ENCODE measurements at places on chromosomes 2 and 18.
A peak's percentile ranks its signal among the peaks of the same experiment; 100 is the strongest.

DNA sequence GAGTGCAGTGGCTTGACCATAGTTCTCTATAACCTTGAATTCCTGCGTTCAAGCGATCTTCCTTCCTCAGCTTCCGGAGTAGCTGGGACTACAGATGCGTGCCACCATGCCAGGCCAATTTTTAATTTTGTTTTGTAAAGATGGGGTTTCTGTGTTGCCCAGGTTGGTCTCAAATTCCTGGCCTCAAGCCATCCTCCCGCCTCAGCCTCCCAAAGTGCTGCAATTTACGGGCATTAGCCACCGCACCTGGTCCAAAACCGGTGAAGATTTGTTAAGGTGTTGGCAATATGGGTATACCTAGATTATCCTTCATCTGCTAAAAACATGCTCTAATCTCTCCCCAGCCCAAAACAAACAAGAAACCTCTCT lies 1.3 kb upstream of the EIF2AK3 start:
- DNase-seq: no peak

DNA sequence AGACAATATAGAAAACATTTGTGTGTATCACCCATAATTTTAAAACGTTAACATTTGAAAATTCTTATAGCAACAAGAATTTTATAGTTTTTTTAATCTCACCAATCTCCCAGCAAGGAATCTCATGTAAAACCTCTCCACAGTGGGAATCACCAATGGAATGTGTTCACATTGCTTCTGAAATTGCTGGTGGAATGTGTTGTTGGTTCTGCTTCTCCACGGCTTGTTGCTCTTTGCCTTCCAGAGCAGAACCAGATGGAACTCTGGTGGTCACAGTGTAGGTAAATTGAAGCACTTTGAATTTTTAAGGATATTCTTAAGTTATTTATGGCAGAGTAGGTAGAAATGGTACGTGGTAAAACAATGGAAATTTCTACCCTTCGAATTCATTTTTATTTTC lies 35.1 kb downstream of the DCAF17 start:
- DNase-seq: no peak

GRCh38 chr2:241443486-241444223 lies 64.7 kb downstream of the STK25 start:
- no peak for DNase-seq

GRCh38 chr2:67604360-67604759 lies 207.2 kb downstream of the ETAA1 start:
- DNase-seq: peak; percentile 14

GRCh38 chr18:42052122-42052708 lies 97.2 kb downstream of the PIK3C3 start:
- DNase-seq: no peak

DNA sequence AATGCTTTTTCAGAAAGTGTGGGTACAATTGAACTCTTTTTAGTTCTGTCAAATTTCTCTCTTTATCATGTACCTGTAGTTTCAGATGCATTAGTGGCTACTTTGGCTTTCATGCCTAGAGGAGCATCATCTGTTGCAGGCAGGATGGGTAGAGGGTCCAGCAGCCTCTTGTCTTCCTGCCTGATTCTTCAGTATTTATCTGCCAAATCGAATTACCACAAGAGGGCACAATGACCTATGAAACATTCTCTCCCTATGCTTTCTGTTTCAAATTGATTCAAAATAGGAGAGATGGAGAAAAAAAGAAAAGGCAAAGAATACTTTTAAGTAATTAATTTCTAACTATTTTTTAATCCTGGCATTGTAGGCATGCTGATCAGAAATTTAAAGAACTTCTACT lies 477.2 kb downstream of the TRIB2 start:
- peak; percentile 39 for DNase-seq

GRCh38 chr2:66753660-66754059 lies 318.7 kb downstream of the MEIS1 start:
- no peak for DNase-seq

DNA sequence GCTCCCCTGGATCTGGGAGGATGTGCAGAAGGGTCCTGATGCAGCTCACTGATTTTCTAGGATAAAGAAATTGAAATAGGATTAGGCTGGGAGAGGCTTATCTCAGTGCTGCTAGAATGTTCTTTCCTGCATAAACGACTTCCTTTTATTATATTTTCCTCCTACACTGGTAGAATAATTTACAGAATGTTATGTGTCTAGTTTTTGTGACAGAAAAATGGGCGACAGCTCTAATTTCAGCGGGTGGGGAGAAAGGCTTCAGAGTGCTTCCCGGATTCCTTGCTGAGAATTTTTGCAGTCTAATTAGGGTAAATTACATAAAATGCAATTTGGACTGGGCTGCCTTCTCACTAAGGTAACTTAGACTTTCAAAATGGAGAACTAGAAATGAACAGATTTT lies 66.2 kb downstream of the SKA1 start:
- DNase-seq: no peak

DNA sequence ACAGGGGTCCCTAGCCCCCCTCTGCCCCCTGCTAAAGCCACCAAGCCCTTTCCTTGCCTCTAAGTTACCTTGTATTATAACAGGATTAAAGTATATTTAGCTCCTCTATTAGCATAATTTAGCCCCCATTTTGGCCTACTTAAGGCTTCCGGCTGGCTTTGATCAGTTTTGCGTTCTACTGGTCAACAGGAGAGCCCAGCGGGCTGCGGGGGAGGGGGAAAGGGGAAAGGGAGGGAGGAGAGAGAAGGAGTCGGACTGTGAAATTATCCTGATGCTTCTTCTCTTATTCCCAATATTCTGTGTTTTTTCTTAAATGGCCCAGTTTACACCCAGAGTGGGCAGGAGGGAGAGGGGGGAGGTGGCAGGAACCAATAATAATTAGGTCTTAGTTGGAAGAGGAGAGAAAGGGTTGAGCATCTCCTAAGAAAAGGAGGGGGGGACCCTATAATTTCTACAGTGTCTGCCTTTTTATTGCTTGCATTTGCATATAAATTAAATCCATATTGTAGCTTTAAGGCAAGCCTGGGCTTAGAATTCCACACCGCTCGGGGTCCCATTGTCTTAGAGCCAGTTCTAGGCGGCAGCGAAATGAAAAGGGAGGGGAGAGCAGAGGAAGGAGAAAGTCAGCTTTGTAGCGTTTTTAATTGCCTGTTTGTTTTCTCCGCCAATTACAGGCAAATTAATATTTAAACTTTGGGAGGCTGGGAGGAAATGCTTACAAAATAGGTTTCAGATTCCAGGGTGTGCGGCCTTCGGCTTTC lies 39.6 kb downstream of the EN1 start:
- peak; percentile 49 for DNase-seq

All from iPS-NIHi11 (cell line).